ENCODE measurements at places on chromosomes 13 and 19.

DNA sequence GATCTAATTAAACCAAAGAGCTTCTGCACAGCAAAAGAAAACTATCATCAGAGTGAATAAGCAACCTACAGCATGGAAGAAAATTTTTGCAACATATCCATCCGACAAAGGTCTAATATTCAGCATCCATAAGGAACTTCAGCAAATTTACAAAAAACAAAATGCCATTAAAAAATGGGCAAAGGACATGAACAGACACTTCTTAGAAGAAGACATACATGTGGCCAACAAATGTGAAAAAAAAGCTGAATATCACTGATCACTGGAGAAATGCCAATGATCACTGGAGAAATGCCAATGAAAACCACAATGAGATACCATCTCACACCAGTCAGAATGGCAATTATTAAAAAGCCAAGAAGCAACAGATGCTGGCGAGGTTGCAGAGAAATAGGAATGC lies 32.5 kb downstream of the ZNF582 start:
- no peak for DNase-seq

DNA sequence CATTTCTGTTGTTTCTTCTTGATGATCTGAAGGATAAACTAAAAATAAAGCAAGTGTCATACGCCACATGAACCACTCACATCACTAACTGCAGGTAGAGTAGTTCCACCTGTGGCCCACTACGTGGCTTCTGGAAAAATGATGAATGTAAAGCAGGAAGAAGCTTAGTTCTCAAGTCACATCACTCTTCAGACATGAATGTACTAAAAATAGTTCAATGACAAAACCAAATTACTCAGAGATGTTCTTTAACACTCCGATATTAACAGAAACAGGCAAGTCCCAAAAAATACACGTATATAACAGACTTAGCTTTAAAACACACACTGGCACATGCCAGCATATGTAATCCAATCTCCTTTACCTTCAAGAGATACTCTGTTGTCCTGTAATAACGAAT lies 21.6 kb downstream of the RAB20 start:
- peak; percentile 61 for DNase-seq

DNA sequence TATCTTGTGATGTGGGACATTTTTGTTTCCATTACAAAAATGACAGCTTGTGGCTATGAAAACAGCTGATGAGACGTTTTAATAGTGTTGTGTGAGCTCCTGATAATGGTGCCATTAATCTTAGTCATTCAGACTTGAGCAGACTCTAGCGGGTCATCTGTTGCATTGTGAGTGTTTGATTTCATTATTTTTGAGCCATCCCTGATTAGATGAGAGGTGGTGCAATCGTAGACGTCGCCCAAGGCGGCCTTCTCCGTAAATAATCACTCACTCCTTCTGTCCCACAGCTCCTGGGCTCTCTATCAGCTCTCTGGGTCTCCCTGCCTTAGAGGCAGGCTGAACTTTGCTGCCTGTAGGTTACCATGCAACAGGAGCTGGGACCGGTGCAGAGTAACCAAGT lies 528.0 kb upstream of the SGCG start:
- DNase-seq: no peak

GRCh38 chr19:42531313-42531712 lies 3.0 kb upstream of the CEACAM1 start:
- DNase-seq: no peak
